ENCODE measurements at places on chromosomes 7 and 10.

- DNase-seq, result no peak
These were observed 121.2 kb downstream of the EMX2 start for GRCh38 chr10:117663750-117664149.

GRCh38 chr10:113300617-113301016, 252.2 kb upstream of the HABP2 start:
- no peak for DNase-seq

GRCh38 chr10:50988792-50989191, 85.5 kb upstream of the PRKG1 start:
- no peak for DNase-seq

- DNase-seq, result no peak
These were observed 234.0 kb upstream of the SP4 start for GRCh38 chr7:21193895-21194294.

- no peak for DNase-seq
These were observed 163.9 kb downstream of the TCF7L2 start for GRCh38 chr10:113113918-113114317.

GRCh38 chr10:70106958-70107791, 25.4 kb downstream of the AIFM2 start:
- DNase-seq, result no peak

DNA sequence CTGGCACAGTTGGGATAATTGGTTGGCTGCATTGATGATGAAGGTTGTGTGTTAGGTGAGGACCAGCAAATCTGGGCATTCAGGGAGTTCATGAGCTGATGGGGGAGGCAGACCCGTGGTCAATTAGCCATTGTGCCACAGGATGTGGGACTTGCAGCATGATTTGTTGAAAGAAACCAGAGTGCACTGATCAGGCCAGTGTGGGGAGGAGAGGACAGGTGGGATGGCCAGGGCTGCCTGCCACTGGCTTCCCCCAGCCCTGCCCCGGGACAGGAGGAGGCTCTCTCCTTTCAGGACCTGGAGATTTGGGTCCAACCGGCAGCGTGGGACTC, 4.3 kb downstream of the CLIP2 start:
- no peak for DNase-seq

DNA sequence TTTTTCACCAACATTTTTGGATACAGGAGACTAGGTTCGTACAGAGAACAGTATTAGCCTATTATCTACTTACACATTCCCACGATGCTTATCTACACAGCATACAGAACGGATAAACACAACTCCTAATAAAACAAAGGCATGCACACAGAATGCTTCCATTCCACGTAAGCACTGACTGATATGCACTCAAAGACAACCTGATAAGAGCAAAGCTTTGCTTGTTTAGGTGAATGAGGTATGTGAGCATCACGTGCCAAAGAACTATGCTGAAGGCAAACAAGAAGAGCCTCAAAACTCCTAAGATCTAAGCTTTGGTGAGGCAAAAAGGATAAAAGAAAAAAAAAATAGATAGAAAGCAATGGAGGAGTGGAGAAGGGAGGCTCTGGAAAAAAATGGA, 413.5 kb upstream of the LRRN3 start:
- no peak for DNase-seq

GRCh38 chr10:24495666-24496460, 227.8 kb downstream of the ARHGAP21 start:
- no peak for DNase-seq

- DNase-seq, result no peak
These were observed 25.6 kb upstream of the CD36 start for GRCh38 chr7:80612880-80613279.

DNA sequence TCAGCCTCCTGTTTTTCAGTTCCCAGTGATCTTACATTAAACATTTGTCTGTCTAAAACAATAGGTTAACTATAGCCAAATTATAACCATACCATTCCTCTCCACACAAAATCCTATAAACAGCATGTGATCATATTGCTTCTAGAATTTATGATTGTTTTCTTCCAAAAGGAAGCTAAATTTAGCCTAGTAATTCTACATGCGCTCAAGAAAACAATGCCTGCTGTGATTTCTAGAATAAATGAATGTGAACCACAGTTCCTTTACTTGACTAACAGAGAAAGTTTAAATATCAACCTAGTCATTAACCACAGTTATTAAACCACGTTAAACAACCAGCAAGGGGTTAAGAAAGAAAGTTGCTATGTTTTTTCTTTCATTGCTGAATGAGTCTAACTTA, 26.4 kb downstream of the MET start:
- no peak for DNase-seq

DNA sequence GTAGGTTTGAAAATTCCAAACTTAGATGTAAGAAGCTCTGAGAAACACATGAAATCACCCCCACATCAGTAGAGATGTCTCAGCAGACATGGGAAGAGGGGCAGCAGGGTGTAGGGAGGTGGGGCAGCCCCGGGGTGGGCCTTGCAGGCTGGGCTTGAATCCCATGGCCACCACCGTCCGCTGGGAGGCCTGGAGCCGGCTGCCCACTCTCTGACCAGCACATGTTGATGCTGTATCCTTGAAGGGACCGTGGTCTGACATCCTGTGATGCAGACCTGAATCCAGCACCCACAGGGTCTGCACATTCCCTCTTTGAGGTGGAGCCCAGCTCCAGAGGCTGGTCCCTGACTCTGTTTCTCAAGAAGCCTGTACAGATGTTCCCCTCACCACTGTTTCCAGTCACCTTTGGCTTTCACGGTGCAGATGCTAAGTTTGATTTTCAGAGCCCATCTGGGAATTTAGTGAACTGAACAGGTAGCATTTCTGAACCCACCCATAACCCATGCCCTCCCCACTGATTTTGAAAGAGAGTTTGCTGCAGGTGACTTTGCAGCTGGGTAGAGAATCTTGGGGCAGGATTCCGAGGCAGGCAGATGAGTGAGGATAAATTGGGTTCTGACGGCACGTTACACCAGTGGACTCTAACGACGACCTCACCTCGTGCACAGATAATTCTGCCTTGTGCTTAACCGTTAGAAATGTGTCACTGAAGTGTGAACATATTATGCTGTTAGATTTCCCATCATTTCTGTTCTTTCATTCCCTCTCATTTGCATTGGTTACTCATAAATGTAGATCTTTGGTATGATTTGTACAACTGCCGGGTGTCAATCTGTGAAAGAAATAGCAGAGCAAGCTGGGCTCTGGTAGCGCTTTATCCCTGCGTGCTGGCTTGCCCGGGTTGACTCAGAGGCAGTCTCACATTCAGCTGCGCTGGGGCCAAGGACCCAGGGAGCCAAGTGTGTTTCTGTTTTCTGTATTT, 45.7 kb downstream of the IKZF1 start:
- DNase-seq, result peak; percentile 55

Data from T-helper 9 cell (primary cell).